ENCODE measurements at places on chromosomes 13 and 19. TPM values are rescaled to one million over a fixed set of nuclear protein-coding genes. Genes with fewer than 3 reads are reported as not detected.

ACP5 gene
- total RNA-seq = 13.8 TPM

- no peak for DNase-seq
Measured at GRCh38 chr13:89920461-89920860, 1427.0 kb upstream of the MIR17HG start.

DNA sequence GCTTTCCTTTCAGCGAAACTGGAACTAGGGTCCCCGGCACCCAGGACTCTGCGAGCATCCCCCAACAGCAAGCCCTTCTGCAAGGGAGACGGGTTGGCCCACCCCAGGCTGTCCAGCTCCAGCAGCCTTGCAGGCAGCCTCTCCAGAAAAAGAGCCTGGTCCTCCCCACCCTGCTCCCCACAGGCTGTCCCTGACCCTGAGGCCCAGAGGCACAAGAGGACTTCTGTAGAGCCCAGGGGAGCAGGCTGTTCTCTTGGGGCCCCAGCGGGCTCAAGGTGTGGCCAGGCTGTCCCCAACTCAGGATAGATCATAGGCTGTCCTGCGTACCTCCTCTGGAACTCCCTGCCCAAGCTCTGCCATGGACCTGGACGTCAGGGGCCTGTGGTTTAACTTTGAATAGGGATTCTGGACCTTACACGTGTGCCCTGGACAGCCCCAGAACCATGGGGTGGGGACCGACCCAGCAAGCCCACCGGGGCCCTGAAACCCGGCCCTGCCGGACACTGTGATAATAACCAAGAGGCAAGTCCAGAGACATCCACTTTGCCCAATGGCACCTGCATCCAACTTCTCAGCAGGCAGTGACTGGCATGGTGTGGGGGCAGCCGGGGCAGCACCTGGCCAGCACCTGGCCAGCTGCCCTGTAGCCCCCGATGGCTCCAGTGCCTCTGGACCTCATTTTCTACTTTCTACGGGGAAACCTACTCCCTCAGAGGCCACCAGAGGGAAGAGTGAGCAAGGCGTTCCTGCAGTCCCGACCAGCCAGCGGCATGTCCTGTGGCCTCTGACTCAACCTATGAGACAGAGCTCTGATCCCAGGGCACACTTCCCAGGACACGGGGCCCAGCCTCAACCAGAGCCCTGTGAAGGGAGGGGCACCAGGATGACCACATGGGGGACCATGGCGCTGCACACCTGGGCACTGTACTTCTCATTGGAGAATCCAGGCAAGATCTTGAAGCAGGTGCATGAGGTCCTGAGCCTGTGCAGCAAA lies 50.9 kb upstream of the TPM4 start:
- DNase-seq = no peak

VSTM2B gene
- not detected for total RNA-seq

- no peak for DNase-seq
Measured at GRCh38 chr13:104253063-104253680, 1187.0 kb upstream of the SLC10A2 start.

GRCh38 chr19:45595814-45596213 lies 6.2 kb downstream of the GPR4 start:
- DNase-seq = no peak

DNA sequence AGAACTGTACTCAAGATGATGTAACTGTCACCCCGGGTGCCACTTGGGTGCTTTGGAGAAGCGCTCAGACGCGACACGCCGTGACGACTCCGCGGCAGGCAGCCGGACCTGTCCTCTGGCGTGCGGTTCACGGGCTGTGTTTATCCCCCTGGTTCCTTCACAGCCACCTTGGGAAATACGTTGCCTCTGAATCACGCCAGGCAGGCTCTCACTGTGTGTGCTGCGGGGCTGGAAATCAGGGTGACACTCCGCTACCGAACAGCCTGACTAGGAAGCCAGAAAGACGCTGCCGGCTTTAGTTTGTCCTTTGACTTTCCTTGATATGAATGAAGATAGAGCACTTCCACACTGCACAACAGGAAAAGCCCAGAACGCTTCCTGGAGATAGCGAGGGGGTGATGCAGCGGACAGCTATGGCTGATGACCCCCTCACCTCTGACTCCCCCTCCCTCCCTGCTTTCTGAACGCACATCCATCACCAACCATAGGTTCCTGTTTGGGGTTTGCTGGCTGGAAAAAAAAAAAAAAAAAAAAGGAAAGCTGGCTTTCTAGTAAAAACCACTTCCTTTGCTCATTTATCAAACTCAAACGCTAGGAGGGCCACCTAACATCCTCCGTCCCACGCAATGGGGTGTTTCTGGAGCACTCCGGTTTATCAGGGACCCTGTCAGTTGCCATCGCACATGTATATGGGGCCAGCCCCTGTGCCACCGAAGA lies 3.7 kb upstream of the GP6 start:
- no peak for DNase-seq

Measured in naive thymus-derived CD8-positive, alpha-beta T cell (primary cell).